WERI-Rb-1 (cell line): ENCODE measurements at places on chromosomes 1 and 21.

- DNase-seq, result no peak
Measured at GRCh38 chr1:21468599-21468998, 28.7 kb downstream of the NBPF3 start.

- no peak for DNase-seq
Measured at GRCh38 chr21:38301321-38302214, 44.8 kb downstream of the KCNJ15 start.

- DNase-seq, result no peak
Measured at GRCh38 chr1:78682496-78682895, 32.9 kb downstream of the IFI44 start.

DNA sequence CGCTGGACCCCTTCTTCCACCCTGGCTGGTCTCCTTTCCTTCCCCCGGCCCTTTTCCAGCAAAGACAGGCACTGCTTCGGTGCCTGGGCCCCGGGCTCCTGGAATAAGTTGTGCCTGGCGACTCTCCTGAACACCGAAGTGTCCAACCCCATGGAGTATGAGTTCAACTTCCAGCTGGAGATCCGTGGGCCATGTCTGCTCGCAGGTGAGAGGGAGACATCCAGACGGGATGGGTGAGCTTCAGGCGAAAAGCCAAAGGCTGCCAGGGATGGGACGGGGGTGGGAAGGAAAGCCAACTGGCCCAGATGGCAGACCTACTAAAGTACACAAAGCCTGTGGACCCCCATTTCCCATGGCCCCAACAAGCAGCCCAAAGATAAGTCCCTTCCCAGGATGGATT, 26.8 kb downstream of the VWA5B1 start:
- no peak for DNase-seq

DNA sequence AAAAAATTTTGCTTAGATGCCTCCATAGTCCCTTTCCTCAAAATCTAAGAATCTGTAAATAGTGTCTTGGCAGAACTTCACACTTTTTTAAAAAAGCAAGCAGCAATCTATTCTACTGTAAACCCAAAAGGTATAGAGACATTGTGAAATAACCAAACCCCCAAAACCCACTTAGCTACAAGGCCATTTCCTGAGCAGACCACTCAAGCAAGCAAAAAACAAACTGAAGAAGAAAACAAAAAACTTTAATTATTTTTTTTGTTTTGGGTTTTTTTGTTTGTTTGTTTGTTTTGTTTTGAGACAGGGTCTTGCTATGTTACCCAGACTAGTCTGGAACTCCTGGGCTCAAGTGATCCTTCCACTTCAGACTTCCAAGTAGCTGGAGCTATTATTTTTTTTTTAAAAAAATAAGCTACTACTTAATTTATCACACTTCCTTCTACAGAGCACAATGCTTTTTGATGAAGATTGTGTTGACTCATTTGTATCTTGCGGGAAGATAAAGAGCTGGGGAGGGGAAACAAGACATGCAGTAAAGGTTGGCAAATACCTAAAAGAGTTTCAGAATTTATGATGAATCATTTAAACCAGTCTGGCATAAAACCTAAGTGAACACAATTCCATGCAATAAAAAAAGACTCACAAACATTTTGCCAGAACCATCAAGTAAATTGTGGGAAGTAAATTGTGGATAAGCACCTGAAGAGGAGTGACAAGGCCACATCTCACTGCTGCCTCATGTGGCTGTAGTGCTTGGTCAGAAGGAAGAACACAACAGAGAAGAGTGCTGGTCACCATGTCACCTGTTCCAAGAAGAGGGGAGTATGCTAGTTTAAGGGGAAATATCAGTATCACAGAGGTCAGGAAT, 2.7 kb upstream of the PTPN22 start:
- peak; percentile 16 for DNase-seq

DNA sequence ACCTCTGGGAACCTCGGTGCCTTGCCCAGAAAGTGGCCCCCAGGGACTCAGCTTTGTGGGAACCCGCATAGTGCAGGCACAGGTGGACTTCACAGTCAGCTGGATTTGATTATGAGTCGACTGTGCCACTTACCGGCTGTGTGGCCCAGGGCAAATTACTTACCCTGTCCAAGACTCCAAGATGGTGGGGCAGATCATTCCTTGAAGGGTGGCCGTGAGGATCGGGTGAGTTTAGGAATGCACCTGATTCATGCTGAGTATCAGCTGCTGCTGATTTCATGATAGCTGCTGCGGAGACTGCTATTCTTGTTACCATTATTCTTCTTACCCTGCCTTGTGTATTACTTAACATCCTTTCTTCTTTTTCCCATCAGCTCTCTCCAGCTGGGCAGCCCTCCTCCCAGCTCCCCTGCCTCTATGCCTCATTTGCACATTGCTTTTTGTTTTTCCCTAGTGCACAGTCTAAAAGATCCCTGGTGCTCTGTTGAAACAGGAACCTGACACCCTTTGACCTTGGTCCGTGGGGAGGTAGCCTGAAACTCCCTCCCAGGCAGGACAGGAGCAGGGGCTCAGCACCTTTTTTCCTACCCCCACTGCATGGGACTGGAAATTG, 40.5 kb upstream of the FHAD1 start:
- DNase-seq, result no peak

- DNase-seq, result no peak
Measured at GRCh38 chr1:228176461-228177182, 11.0 kb downstream of the IBA57 start.

DNA sequence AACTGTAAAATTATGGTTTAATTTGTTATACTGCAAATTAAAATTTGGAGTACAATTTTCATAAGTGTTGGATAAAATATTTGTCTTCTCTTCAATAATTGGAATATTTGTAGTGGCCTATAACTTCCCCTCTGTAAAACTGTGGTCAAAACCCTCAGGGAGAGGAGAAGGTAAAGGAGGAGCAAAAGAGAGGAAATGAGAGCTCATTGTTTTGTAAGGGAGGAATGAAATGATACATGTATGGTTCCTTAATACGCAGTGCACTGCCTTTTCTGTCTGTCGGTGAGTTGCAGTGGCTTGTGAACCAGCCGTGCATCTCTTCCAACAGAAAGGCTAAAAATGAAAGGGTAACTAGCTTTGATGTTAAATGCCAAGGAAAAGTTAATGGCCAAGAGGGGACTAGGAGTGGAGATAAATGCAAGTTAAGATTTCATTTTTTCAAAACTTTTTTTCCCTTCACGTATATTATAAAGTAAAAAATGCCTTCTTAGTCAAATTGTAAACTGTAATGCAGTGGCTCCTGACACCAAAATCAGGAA, 26.4 kb downstream of the LRRC8D start:
- no peak for DNase-seq

GRCh38 chr1:183466781-183467180, 5.5 kb upstream of the SMG7 start:
- DNase-seq, result no peak

- DNase-seq, result no peak
Measured at GRCh38 chr1:111469539-111469938, 4.2 kb upstream of the C1orf162 start.

GRCh38 chr21:17794518-17795145, 24.5 kb downstream of the C21orf91 start:
- no peak for DNase-seq

DNA sequence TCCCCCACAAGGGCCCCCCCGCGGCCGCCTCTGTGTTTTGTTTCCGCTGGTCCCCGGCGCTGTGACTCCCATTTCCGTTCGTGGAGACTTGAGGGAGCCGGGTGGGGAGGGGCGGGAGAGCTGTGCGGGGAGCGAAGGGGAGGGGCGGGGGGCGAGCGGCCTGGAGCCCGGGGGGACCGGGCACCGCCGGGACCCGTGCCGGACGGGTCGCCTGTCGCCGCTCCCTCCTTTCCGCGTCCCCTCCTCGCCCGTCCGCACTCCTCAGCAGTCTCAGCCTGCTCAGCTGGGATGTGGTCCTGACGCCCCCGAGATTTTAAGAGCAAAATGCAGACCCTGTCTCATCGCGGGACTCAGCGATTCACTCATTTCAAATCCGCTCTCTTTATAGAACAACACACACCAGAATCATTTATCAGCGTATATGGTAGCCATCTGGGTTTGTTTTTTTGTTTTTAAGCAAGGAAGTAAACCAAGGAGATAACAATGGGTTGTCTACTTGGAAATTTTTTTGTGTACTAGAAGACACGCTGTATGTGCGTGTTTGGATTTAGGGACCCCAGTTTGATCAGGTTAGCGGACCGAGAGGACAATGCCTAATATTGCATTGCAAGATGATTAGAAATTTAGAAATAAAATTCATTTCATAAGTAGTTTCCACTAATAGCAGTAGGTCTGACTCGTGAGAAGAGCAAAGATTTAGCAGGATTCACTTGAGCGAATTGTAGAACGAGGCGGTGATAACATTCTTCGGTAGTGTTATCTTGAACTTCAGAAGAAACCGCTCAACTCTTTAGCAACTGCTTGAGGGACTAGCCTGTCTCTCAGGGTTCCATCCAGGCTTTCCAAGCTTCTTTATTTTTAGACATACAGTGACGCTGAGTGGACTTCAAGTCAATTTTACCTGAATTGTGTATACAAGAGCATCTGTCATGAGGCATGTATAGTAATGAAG, 1.1 kb downstream of the GABPA start:
- peak; percentile 96 for DNase-seq

GRCh38 chr1:240935920-240936319, 324.0 kb upstream of the GREM2 start:
- peak; percentile 56 for DNase-seq

DNA sequence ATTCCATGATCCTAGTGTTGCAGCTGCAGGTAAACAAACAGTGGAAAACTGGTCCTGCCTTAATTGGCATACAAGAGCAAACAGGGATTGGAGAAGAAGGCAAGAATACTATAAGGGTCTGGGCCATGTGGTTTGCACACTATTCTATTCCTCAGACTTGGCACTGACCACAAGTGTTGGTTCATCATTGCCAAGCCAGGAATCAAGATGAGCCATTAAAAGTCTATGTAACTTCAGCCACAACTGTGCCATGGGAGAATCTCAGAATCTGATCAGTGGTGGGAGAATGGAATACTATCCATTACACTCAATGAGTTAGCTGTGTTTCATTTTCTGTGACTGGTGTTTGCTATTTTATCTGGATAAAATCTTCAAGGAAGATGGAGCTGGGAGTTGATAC, 26.2 kb upstream of the FCER1A start:
- DNase-seq, result no peak

DNA sequence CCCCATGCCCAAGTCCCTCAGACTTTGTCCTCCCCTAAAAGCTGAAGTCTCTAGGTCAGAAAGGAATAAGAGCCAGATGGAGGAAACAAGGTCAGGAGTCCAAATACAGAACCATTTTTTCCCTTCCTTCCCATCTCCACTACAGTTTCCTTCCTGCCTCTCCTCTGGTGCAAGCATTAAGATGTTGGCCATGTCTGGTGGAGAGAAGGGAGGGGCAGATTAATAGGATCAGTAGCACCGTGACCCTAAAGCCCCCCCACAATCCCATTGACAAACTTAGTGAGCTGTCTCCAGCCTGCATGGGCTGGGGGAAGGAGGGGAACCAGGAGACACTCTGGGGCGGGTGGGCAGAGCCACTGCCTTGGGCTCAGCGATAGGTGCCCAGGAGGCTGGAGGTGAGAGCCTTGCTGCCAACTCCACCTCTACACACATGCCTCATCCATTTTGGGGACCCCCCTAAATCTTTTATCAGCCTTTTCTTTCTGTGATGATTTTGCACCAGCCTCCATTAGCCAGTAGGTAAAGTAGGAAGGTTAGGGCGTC, 59.8 kb downstream of the RHBG start:
- DNase-seq, result peak; percentile 72

DNA sequence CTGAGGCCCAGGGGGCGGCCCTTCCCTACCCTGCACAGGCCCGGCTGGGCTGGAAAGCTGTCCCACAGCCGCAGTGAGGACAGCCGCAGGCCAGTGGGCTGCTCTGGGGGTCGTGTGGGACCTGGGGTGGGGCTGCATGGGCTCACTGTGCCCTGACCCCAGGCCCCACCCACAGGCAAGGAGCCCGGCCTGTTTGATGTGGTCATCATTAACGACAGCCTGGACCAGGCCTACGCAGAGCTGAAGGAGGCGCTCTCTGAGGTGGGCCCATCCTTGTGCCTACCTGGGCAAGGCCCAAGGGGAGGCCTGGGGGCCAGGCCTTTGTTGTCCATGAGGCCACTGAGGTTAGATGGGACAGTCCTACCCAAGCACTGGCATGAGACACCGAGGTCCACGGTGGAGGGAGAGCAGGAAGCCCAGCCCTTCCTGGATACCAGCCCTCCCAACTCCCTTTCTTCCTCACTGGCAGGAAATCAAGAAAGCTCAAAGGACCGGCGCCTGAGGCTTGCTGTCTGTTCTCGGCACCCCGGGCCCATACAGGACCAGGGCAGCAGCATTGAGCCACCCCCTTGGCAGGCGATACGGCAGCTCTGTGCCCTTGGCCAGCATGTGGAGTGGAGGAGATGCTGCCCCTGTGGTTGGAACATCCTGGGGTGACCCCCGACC, 1.4 kb upstream of the GJC2 start:
- DNase-seq, result no peak

GRCh38 chr1:101167891-101168290, 68.9 kb upstream of the S1PR1 start:
- no peak for DNase-seq

DNA sequence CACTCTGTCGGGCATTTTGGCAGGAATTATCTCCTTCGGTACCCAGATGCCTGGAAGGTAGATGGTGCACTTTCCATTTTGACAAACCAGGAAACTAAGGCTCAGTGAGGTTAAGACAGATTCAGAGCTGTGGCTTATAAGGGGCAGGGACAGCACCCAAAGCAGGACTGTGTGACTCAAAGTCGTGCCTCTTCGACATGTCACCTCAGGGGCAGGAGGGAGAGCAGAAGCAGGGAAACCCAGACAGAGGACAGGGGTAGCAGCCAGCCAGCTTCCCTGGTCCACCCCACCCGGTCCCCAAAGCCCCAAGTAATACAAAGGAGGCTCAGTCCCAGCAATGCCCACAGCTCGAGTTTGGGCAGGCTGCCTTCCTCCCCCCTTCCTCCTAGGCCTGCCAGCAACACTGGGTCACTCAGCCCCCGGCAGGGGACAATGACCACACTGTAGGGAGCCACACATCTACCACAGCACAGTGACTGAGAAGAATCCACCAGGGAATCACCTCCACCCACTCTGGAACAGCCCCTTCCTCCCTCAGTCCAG, 2.5 kb downstream of the RHOC start:
- DNase-seq, result no peak

DNA sequence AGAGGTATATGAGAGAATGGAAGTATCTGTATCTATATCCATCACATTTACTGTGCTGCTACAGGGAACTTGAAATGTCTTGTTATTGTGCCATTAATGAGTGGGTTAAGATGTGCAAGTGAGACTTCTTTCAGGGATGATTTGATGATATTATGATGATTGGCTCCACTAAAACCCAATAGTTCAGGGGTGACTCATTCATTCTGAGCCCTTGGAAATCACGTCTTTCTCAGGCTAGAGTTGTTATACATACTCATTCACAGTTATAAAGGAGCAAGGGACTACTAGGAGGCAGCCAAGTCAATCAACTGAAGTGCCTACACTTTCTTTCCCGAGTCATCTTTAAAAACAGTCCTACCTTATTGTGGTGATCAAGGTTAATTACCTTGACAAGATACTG, 1109.8 kb upstream of the B3GALT2 start:
- no peak for DNase-seq
